ENCODE measurements at places on chromosomes 6 and 20.

- DNase-seq = no peak
Observed at GRCh38 chr20:31485450-31486339, 10.6 kb downstream of the REM1 start.

DNA sequence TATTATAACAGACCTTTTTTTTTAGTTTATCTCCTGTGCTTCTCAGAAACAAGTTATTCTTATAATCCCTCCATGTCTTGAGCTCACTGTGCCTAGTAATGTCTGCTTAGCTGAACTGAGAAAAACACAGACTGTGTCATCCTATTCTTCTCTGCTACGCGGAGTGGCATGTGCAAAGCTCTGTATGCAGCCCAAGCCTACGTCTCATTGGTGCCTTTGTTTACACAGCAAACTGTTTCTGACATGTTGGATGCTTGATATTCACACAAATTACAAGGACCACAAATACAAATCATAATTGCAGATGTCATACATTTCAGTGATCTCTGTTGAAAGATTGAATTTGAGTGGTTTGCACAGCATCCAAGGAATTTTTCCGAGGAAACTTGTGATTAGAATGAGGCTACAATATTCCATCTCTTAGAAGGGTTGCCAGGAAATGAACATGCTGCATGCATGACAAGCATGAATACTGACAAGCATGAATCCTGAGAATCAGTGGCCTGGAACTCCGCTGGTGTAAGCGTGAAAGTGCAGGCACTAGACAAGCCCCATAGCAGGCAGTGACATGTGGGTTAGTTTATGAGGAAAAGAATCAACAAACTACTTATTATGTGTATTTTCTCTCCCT is 128.4 kb upstream of the SGK1 start:
- peak; percentile 4 for DNase-seq

- DNase-seq = no peak
Observed at GRCh38 chr20:3068986-3069900, 2.2 kb upstream of the OXT start.

DNA sequence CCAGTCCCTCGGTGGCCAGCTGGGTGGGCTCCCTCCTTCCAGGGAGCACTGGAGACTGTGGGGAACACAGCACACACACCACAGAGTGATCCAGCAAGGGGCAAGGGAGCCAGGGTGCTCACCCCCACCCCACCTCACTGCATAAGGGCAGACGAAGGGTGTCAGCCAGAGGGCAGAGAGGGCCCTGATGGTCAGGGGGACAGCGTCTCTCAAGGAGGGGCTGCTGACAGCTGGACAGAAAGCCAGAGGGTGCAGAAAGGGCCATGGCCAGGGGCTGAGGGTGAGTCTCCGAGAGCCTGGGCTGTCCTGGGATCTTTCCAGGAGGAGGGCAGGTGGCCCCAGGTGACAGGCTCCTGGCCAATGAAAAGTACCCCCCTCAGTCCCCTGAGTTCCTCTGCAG is 73.4 kb upstream of the PMEPA1 start:
- DNase-seq = no peak

GRCh38 chr6:26613201-26613600 is 16.4 kb downstream of the ABT1 start:
- DNase-seq = no peak

GRCh38 chr6:27290065-27290849 is 21.8 kb downstream of the POM121L2 start:
- peak; percentile 26 for DNase-seq

GRCh38 chr6:169803816-169804340 is 52.5 kb downstream of the ERMARD start:
- no peak for DNase-seq

DNA sequence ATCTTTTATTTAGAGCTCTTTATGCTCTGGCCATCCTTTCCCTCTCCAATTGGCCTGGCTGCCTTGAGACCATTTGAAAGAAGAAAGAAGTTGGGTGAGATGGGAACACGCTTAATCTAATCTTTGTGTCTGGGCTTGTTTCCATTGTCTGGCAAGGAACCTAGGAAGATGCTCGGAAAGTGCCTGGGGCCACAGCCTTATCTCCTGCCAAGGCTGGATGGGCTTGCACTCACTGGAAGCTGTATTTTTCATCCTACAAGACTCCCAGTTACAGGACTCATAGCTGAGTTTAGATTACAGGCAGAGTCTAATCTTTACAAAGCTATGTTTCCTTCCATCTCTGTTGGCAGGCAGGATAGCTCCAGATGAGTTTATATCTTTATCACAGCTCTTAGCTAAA is 33.1 kb upstream of the CDYL start:
- DNase-seq = peak; percentile 59

DNA sequence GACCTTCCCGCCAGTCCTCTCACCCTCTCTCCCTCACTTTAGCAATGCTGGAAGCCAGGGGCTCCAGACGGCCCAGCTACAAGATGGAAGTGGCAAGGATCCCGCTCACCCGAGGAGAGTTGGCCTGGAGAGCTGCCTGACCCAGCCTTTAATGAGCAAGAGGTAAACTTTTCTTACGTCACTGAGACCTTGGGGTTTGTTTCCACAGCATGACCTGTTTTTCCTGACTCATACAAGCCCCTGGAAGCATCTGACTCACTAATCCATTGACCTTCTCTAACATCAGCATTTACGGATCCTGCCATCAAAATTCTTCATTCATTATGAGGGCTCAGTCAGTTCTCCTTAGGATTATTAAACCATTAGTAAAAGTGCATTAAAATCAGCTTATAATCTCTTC is 120.4 kb downstream of the MYLK4 start:
- DNase-seq = no peak

DNA sequence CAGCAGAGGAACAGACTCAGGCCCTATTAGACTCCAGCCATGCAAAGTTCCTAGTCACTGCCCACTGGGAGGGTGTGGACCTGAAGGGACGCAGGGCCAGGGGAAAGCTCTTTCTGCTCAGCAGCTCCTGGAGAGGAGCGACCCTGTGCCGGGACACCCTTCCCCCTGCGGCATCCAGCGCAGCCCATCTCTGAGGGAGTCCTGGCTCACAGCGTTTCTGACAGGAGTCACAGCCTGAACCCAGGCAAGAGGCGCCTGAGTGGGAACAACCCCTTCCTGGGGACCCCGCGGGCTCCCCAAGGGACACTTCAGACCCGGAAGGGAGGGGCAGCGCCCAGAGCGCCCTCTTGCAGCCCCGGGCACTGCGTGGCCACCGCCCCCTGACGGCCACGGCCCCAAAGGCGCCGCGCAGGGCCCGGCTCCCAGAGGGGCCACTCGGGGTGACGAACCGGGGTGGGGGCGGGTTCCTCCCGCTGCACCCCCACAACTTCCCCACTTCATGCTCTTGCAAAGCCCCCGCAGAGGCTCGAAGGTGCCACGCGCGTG is 862 bp downstream of the UCKL1 start:
- DNase-seq = peak; percentile 75

DNA sequence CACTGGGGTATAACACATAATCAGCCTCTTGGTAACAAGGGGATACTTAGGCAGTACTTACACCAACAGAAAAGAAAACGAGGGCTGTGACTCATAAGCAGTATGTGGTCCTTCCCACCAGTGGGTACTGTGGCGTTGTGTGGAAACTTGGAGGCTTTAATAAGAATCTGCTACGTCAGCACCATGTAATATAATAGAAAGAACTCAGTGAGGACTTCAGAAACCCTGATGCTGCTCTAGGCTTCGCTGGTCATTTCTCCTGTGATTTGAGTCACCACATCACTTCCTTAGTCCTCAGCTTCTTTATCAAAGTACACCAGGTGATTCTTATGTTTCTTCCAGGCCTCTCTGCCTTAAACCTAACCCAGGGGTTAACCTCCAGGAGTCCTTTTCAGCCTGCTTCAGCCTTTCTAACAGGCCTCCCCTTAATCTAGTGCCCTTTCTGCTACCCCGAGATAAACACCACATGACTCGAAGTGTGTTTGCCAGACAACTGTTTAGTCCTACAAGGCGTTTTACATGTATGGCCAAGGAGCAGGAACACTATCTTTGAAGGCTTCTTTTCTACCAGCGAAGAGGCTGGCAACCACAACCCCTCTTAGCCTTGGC is 68.5 kb downstream of the FYN start:
- peak; percentile 92 for DNase-seq

GRCh38 chr6:165774903-165775601 is 112.0 kb upstream of the PDE10A start:
- no peak for DNase-seq

- DNase-seq = no peak
Observed at GRCh38 chr6:382883-383810, 8.4 kb upstream of the IRF4 start.

GRCh38 chr6:139828751-139829519 is 454.5 kb upstream of the CITED2 start:
- no peak for DNase-seq

DNA sequence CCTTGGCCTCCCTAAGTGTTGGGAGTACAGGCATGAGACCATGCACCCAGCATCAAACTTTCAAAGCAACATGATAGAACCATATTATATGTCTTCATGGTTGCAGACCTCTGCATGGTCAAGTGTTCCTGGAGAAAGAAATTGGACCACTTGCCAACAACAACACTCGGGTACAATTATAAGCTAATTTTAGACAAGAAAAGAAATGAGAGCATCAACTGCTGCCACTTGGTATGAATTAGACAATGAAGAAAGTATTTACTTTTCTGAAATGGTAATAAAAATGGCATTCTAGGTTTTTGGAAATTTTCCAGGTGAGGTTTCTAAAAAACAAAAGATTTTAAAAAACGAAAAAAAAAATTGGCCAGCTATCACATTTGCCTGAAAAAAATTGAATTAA is 7.7 kb upstream of the PM20D2 start:
- DNase-seq = no peak

DNA sequence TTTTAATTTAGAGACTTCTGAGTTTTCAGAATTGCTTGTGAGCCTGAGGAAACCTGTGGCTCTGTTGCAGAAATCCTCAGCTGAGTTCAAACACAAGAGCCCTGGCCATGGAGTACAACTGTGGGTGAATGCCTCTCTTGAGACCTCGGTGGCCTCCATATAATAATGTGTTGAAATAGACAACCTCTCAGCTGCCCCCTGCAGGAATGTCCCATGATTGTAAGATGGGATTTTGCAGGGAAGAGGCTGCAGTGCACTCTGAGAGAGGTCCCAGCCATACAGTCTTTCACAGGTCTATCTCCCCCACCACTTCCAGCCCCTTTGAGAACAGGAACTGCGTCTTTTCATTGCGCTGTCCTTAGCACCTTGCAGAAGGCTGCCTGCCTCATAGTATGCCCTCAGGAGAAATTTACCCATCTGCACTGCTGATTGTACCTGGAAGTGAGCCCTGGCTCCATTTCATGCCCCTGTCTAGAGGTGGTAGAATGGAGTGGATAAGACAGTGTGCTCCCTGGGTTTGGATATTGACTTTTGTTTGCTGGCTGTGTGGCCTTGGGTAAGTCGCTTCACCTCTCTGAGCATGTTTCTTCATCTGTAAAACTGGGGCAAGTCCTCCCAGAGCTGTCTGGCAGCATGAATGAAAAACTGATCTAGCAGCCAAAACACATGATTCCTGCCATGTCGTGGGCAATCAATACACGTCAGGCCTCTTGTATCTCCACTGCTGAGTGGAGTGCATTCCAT is 16.8 kb upstream of the CDH22 start:
- DNase-seq = peak; percentile 29

DNA sequence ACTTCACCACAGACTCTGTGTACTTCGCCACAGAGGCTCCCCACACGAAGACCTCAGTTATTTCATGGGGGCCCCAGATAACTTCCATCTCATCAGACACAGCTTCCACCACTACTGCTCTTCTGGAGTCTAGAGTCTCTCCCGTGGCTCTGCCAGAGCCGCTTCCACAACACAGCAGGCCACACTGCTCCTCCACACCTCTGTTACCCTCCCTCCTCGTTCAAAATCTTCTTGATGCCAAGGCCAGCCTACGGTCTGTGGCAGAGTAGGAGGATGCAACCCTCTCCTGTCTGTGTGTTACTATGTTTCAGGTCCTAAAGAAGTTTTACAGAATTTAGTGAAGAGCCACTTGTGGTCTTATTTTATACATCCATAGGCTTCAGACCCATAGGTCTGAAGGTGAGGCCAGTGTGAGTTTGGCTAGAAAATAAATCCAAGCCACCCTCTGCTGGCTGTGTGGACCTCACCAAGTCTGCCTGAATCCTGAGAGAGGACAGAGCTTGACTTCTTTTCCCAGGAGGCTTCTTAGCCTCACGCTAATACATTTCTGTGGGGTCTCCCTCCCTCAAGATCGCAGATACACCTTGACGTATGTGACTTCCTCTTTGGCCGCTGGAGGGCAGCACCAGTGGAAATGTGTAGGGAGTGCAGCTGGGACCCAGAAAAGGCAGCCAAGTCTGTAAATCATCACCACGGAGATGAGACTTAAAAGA is 197.7 kb downstream of the FAXC start:
- DNase-seq = peak; percentile 28

- no peak for DNase-seq
Observed at GRCh38 chr20:25206548-25206947, 11.0 kb downstream of the ENTPD6 start.

- DNase-seq = no peak
Observed at GRCh38 chr6:42923666-42924065, 5.6 kb upstream of the CNPY3 start.
